CD4-positive, alpha-beta T cell treated with Interferon alpha-2 for 1 hour (primary cell): ENCODE measurements at places on chromosomes 3 and 15.
A peak's percentile ranks its signal among the peaks of the same experiment; 100 is the strongest.

- DNase-seq, result no peak
Measured at GRCh38 chr3:93855401-93855800, 118.3 kb downstream of the PROS1 start.

DNA sequence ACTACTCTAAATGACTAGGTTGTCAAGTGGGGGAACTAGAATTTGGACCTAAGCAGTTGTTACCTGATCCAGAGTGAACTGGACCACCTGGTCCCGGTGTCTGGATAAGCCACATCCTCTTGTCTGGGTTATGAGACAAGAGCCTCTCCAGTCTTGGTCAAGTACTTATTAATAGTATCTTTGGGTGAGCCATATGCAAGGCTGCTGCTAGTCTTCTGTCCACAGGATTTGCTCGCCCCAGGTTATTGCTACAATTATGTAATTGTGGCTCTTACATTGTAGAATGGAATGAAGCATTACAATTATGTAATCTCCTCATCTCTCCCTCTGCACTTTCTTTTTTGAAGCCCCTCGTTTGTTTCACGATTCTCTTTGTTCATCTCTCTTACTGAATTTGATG lies 24.0 kb upstream of the AGBL1 start:
- DNase-seq, result no peak

DNA sequence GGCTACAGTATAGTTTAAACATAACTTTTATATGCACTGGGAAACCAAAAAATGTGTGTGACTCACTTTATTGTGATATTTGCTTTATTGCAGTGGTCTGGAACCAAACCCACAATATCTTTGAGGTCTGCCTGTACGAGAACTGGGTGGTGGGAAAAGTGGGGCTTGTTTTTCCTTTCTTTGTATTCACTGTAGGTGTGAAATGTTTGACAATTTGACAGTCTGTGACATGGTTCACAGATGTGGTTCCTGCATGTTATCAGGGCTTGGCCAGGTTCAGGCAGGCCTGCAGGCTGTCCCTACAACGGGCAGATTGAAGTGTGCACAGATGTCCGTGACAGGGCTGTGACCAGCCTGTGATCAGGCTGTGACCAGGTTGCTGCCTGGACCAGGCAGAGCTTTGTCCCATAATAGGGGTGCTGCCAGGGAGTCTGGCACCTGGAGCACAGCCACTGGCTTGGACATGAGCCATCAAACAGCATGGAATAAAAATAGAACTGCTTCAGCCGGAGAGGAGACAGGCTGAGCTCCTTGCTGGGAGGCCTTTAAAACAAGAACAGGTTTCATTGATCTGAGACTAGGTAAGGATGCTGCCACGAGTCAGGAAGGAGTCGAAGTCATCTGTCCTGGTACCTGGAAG lies 61.0 kb downstream of the KLF13 start:
- peak; percentile 65 for DNase-seq

GRCh38 chr3:153127788-153128187 lies 34.2 kb upstream of the RAP2B start:
- DNase-seq, result no peak

GRCh38 chr3:29936054-29936453 lies 655.2 kb downstream of the RBMS3 start:
- DNase-seq, result no peak

GRCh38 chr3:88775026-88775690 lies 332.3 kb upstream of the EPHA3 start:
- no peak for DNase-seq

DNA sequence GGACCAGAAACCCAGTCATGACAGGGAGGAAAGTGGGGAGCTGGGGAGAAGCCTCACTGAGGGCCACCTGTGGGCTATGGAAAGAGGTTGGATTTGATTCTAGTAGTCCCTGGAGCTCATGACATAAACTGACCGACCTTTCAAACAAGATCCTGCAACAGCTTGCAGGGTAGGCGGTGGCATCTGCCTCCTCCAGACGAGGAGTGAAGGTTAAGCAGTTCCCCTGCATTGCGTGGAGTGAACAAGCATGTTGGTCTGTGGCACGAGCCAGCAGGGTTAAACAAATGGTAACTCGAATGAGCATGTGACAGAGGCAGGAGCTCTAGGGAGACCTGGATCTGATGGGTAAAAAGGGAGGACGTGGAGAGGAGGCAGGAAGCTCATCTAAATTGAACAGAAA lies 12.7 kb downstream of the TGM4 start:
- no peak for DNase-seq

DNA sequence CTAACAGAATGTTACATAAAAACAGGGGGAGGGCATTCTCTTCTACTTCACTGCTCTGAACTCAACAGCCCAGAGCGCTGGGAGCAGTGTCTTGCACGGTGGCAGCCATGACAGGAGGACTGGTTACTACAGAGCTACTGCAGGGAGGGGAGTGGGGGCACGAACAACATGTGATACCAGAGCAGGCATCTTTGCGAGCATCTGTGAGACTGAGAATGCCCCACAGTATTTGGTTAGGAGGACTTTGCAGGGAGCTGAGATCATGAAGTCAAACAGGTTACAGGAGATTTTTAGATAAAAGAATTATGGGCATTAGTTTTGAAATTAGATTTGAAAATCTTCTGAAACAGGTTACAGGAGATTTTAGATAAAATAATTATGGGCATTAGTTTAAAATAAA lies 58.8 kb upstream of the GOLGA8B start:
- no peak for DNase-seq

- DNase-seq, result no peak
Measured at GRCh38 chr3:111143-112069, 85.2 kb upstream of the CHL1 start.

GRCh38 chr3:43410592-43410991 lies 124.3 kb downstream of the SNRK start:
- DNase-seq, result no peak

- DNase-seq, result no peak
Measured at GRCh38 chr3:135897715-135898114, 67.8 kb upstream of the PPP2R3A start.

DNA sequence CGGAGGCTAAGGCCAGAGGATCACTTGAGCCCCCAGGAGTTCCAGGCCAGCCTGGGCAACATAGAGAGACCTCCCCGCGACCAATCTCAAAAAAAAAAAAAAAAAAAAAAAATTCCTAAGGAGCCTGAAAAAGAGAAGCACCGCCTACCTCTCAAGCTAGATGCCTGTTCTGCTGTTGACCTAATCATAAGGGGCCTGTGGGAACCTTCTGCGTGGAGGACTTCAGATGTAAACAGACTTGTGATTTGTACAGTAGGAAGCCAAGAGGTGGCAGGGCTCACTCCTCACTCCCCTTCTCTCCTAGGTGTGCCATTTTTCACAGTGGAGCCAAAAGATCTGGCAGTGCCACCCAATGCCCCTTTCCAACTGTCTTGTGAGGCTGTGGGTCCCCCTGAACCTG lies 3.2 kb downstream of the TYRO3 start:
- no peak for DNase-seq

- DNase-seq, result no peak
Measured at GRCh38 chr3:13165576-13165975, 92.3 kb upstream of the IQSEC1 start.

- DNase-seq, result no peak
Measured at GRCh38 chr15:31558840-31559239, 232.2 kb downstream of the KLF13 start.

DNA sequence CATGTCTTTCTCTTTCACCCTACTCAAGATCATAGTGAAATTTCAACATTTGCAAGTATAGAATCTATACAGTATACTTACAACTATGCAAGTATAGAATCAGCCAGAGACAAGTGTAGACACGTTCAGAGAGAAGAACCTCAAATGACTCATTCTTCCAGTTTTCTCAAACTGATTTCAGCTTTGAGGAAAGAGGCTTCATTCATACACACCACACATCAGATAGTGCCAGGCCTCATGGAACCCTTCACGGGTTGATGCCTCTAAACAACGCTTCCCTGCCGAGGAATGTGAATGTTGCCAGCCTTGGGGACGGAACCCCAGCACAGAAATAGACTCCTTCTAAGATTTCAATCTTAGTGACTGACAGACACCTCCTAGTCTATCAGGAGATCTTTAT lies 135.7 kb downstream of the FOXP1 start:
- DNase-seq, result no peak

DNA sequence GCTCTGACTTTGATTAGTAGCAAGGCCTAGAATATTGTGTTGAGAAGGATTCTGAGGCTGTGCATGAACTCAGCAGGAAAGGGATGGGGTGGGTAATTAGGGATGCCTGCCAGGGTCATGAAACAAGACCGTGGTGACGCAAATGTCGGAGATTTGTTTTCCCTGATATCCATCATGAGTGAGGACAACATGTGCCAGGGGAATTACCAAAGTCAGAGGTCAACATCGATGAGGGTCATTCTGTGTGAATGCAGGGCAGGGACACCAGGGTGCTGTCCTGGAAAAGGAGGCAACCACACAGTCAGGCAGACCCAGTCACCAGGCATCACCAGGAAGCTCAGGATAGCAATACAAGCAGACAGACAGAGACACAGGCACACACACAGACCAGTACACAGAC lies 52.2 kb downstream of the SLCO2A1 start:
- DNase-seq, result no peak

- DNase-seq, result no peak
Measured at GRCh38 chr15:48325400-48325799, 5.8 kb upstream of the DUT start.

GRCh38 chr15:51579012-51579411 lies 43.6 kb downstream of the DMXL2 start:
- no peak for DNase-seq

GRCh38 chr15:33547876-33548275 lies 237.1 kb downstream of the RYR3 start:
- peak; percentile 2 for DNase-seq

GRCh38 chr3:126616931-126617330 lies 38.0 kb downstream of the TXNRD3 start:
- no peak for DNase-seq

DNA sequence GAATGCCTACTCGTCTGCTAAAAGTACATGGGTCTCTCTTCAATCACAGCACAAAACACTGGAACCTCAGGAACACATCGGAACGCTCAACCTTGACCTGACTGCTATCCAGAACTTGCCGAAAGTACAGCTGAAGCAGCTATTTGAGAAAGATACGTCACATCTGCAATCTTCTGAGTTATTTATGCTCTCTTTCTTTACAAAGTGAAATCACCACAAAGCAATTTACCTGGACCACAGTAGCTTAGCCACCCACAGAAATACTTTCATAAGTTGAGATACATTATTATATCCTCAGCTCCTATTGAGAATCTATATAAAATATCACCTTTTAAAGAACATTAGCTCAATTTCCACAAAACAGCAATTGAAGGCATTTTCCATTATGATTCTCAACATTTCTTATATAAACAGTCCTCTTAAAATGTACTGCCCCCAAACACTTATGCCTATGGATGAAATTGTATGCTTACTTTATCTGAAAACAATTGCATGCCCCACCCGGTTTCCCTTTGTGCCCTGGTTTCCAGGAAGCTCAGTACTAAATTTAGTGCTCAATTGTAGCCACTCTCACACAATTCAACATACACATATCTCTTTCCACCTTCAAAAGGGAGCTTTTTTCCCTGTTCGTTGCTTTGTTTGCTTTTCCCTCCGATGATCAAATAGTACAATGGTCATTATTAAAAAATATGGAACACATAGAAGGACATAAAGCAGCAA lies 31.8 kb downstream of the HEG1 start:
- DNase-seq, result no peak

DNA sequence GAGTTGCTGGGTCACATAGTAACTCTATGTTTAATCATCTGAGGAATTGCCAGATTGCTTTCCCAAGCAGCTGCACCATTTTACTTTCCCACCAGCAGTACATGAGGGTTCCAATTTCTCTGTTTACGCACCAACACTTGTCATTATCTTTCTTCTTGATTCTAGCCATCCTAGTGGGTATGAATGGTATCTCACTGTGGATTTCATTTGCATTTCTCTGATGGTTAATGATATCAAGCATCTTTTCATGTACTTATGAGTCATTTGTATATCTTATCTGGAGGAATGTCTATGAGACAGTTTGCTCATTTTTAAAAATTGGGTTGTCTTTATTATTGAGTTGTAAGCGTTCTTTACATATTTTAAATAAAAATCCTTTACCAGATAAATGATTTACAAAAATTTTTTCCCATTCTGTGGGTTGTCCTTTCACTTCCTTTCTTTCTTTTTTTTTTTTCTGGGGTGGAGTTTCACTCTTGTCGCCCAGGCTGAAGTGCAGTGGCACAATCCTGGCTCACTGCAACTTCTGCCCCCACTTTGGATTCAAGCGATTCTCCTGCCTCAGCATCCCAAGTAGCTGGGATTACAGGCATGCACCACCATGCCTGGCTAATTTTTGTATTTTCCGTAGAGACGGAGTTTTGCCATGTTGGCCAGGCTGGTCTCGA lies 8.9 kb upstream of the SGO1 start:
- DNase-seq, result no peak

GRCh38 chr15:58322253-58322652 lies 109.5 kb upstream of the LIPC start:
- no peak for DNase-seq

- DNase-seq, result no peak
Measured at GRCh38 chr15:40660686-40661085, 34.3 kb upstream of the RAD51 start.

DNA sequence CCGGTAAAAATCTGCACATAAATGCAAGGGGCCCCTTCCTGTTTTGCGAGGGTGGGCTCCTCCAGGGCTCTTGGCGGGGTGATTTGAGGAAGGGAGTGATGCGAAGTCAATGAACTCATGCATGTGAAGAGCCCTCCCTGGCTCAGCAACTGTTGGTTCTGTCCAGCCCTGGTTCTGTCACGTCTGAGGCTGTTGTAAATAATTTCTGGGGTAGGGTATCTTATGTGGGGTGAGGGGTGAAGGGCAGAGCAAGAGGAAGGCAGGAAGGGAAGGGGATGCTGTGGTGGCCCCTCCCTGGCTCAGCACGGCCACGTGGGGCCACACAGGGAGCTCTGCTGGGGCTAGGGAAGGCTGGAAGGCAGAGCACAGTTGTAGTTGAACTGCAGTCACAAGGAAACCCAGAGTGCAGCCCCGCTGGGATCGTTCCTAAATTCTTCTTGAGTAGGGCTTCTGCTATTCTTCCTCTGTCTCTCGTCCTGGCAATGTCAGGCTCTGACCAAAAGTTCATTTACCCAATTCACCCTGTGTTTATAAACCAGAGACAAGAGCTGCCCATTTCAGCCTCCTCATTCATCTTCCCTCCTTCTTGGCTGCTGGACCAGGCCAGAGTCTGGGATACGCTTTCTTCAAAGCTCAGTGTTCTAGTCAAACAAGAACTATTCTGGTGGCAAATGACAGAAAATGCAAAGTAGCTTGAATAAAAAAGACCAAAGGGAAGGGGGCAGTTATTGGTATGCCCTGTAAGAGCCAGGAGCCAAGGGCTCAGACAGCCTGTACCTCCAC lies 14.8 kb upstream of the TOPBP1 start:
- no peak for DNase-seq

- DNase-seq, result no peak
Measured at GRCh38 chr15:52317022-52317421, 21.4 kb upstream of the MYO5C start.

- DNase-seq, result no peak
Measured at GRCh38 chr3:119726909-119727308, 24.1 kb downstream of the CFAP91 start.

- DNase-seq, result peak; percentile 70
Measured at GRCh38 chr15:101320501-101321052, 25.5 kb upstream of the SNRPA1 start.

- DNase-seq, result no peak
Measured at GRCh38 chr15:100199711-100200286, 142.0 kb downstream of the ADAMTS17 start.

GRCh38 chr3:95711789-95712188 lies 1102.6 kb upstream of the EPHA6 start:
- no peak for DNase-seq

GRCh38 chr15:89998141-89998661 lies 2.9 kb upstream of the ZNF710 start:
- DNase-seq, result no peak
